ENCODE measurements at places on chromosomes 2 and 18.

GRCh38 chr2:156947261-156947660 is 310.2 kb upstream of the GALNT5 start:
- no peak for DNase-seq
- H3K36me3 ChIP-seq: no peaks in the 10 kb centered on the region
- H3K27ac ChIP-seq: no peak overlapping the region
- no peak overlapping the region for H3K4me3 ChIP-seq

GRCh38 chr2:46032161-46032813 is 264.9 kb upstream of the EPAS1 start:
- no peaks in the 10 kb centered on the region for H3K27me3 ChIP-seq
- peaks cover 28% of the 10 kb centered on the region for H3K4me1 ChIP-seq
- DNase-seq: no peak
- H3K27ac ChIP-seq: peak overlapping the region; percentile 76
- H3K4me3 ChIP-seq: no peak overlapping the region

GRCh38 chr2:168192839-168193616 is 54.4 kb downstream of the STK39 start:
- H3K27ac ChIP-seq: peak overlapping the region; percentile 67
- H3K4me1 ChIP-seq: peaks cover 72% of the 10 kb centered on the region
- no peaks in the 10 kb centered on the region for H3K27me3 ChIP-seq

GRCh38 chr2:149132339-149132738 is 93.8 kb downstream of the LYPD6B start:
- H3K27me3 ChIP-seq: peaks cover 4% of the 10 kb centered on the region
- H3K4me3 ChIP-seq: no peak overlapping the region
- no peaks in the 10 kb centered on the region for H3K4me1 ChIP-seq
- H3K36me3 ChIP-seq: no peaks in the 10 kb centered on the region
- no peak for DNase-seq

DNA sequence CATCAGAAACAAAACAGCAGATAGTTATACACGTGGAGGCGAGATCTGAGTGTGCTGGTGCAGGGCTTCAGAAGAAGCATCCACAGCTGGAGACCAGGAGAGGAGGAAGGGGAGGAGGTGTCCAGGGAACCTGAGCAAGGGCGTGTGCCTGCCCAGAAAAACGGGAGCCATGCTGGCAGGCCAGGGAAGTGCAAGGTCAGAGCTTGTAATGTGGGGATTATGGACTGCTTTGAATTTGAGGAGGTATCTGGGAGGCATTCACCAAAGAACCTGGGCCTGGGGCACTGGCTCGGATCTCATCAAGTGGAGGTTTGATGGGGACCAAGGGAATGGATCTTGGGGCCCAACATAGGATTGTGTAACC is 12.6 kb downstream of the PSD4 start:
- H3K4me1 ChIP-seq: peaks cover 72% of the 10 kb centered on the region
- H3K27ac ChIP-seq: no peak overlapping the region
- no peak overlapping the region for H3K4me3 ChIP-seq
- no peak for DNase-seq

DNA sequence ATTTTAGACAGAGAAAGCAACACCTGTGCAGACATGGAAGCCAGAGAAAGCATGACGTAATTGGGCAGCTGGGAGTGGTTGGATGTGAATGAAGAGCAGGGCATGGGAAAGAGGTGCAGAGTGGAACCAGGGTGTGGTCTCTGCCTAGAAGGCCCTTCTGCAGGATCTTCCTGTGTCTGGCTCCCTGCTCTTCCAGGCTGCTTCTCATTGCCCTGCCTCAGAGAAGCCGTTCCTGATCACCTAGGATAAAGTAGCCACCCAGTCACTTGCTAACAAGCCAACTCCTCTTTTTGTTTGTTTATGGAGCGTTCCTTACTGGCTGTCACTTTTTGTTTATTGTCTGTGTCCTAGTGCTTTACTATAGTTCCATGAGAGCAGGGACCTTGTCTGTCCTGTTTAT is 28.5 kb downstream of the GALNT1 start:
- no peak for DNase-seq
- H3K27ac ChIP-seq: no peak overlapping the region
- H3K4me3 ChIP-seq: no peak overlapping the region
- no peaks in the 10 kb centered on the region for H3K36me3 ChIP-seq
- peaks cover 20% of the 10 kb centered on the region for H3K4me1 ChIP-seq

DNA sequence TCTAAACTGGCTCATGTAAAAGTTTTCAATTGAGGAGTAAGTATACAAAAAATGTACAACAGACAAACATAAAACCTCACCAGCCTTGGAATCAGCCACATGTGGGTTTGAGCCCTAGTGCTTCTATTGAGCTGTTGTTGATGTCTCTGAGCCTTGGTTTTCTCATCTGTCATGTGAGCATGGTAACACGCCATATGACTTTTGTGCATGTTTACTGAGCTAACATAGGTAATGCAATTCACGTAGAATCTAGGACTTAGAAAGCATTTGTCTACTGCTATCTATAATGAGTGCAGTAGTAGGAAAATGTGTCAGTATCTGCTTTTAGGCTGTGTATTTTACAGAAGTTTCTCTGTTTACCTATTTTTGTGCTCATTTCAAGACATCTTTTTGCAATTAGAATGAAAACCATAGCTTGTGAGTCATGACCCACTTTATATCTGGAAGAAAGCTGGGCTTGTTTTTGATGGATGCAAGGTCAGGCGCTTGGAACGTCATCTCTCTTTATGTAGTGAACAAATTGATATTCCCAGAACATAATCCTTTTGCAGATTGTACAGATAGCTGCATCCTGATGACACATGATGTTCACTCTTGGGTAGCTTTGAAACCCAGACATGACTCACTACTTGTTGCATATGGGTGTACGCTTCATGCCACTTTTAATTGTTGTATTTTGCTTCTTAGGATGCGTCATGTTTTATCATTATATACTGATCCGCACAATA is 94.3 kb downstream of the RNF144A start:
- H3K27me3 ChIP-seq: no peaks in the 10 kb centered on the region
- H3K4me3 ChIP-seq: no peak overlapping the region
- peaks cover 36% of the 10 kb centered on the region for H3K4me1 ChIP-seq

- no peak overlapping the region for H3K27ac ChIP-seq
- no peak for DNase-seq
- H3K4me1 ChIP-seq: no peaks in the 10 kb centered on the region
- H3K4me3 ChIP-seq: no peak overlapping the region
Observed at GRCh38 chr18:78584459-78585022, 395.1 kb upstream of the SALL3 start.

DNA sequence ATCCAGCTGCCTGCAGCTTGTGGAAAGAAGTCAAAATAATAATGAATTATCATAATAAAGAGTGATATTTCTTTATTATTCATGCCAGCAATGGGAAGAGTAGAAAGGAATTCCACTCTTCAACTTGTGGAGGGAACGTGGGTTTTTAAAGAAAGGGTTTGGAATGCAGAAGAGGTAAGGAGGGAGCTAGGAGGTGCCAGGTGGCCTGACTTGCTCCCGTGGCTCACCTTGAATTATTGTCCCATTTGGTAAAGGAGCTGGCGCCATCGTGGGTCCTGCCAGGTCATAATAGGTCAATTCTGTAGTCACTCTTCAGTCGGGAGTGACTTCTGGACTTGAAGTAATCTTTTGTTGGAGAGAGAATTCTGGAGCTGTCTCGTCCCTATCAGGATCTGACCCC is 95.2 kb upstream of the BARD1 start:
- H3K36me3 ChIP-seq: no peaks in the 10 kb centered on the region
- H3K27ac ChIP-seq: no peak overlapping the region
- DNase-seq: no peak
- H3K27me3 ChIP-seq: no peaks in the 10 kb centered on the region
- H3K4me1 ChIP-seq: no peaks in the 10 kb centered on the region
- H3K4me3 ChIP-seq: no peak overlapping the region

DNA sequence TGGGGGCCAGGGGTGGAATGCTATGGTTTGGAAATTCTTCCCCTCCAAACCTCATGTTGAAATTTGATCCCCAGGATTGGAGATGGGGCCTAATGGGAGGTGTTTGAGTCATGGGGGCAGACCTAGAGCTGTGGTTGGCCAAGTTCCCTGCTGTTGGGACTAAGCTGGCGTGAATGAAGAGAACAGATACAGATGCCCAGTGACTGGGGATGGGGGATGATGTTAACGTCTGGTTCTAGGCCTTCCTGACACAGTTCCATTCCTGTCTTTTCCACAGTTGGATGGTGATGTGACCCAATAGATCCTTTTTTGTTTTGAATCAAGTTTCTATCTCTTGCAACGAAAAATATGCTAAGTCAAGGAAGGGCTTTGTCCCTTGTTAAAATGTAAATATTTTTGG is 23.7 kb downstream of the KLHL23 start:
- H3K27me3 ChIP-seq: peaks cover under 1% of the 10 kb centered on the region
- no peak overlapping the region for H3K27ac ChIP-seq
- H3K36me3 ChIP-seq: no peaks in the 10 kb centered on the region
- peaks cover 5% of the 10 kb centered on the region for H3K4me1 ChIP-seq

- no peak overlapping the region for H3K4me3 ChIP-seq
- DNase-seq: peak; percentile 17
- H3K36me3 ChIP-seq: no peaks in the 10 kb centered on the region
- H3K27ac ChIP-seq: no peak overlapping the region
- peaks cover 2% of the 10 kb centered on the region for H3K4me1 ChIP-seq
Observed at GRCh38 chr2:62344472-62344871, 148.6 kb downstream of the B3GNT2 start.

DNA sequence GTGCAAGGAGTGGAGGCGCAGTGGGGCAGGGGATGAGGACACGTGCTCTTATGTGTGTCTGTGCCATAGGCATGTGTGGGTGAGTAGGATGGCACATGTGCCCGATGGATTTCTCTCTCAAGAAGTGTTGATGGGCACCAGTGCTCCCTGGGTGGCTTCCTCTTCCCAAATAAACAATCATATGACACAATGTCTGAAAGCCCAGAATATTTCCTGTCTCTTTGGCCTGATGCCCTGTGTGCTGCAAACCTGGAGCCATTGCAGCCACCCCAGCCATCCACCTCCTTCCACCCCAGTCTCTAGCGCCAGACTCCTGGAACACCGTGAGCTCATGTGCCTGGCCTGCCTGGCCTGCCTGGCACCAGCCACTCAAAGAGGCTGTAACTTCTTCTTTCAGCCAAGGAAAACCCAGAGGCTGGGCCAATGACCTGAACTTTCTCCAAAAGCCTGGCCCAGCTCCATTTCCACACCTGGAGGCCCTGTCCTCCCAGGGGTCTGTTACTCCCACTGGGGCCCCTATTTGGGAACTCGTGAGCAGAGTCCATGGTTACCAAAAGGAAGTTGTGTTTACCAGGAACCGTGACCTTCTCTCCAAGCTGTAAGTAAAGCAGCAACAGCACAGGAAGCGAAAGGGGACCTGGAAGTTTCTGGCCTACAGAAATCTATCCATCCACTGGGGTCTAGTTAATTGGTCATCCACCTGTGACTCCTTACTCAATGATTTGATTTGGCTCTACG is 9.5 kb upstream of the ZBTB7C start:
- peaks cover 57% of the 10 kb centered on the region for H3K27me3 ChIP-seq
- no peaks in the 10 kb centered on the region for H3K4me1 ChIP-seq
- no peaks in the 10 kb centered on the region for H3K36me3 ChIP-seq
- H3K4me3 ChIP-seq: no peak overlapping the region
- DNase-seq: no peak

- DNase-seq: no peak
- no peaks in the 10 kb centered on the region for H3K36me3 ChIP-seq
- no peak overlapping the region for H3K27ac ChIP-seq
- no peak overlapping the region for H3K4me3 ChIP-seq
Observed at GRCh38 chr2:101398116-101398821, 11.0 kb upstream of the CREG2 start.

- no peaks in the 10 kb centered on the region for H3K36me3 ChIP-seq
- H3K4me1 ChIP-seq: no peaks in the 10 kb centered on the region
- no peak overlapping the region for H3K4me3 ChIP-seq
Observed at GRCh38 chr18:7464245-7464966, 102.7 kb upstream of the PTPRM start.

GRCh38 chr18:69617888-69618287 is 217.2 kb downstream of the DOK6 start:
- DNase-seq: no peak
- H3K27me3 ChIP-seq: no peaks in the 10 kb centered on the region
- H3K4me3 ChIP-seq: no peak overlapping the region
- H3K4me1 ChIP-seq: no peaks in the 10 kb centered on the region
- H3K27ac ChIP-seq: no peak overlapping the region
- no peaks in the 10 kb centered on the region for H3K36me3 ChIP-seq

- peak; percentile 79 for DNase-seq
- peak overlapping the region; percentile 91 for H3K27ac ChIP-seq
- H3K36me3 ChIP-seq: peaks cover 33% of the 10 kb centered on the region
- no peaks in the 10 kb centered on the region for H3K27me3 ChIP-seq
Observed at GRCh38 chr2:106159866-106160785, 34.0 kb downstream of the UXS1 start.

DNA sequence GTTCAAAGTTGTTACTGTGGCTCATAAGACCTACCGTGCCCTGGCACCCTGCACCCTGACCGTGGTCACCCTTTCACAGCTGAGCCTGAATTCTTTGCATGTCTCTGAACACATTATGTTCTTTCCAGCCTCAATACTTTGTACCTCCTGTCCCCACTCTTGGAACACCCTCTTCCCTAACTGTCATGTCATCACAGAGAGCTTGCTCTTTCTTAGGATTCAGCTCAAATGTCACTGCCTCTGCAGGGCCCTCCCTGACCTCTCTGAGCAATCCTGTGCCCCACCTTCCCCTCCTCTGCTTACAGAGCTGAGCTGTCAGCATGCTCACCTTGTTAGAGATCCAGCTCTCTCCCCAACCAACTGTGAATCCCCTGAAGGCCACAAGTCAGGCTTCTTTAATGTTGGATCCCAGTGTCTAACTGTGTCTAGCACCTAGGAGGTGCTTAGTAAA is 15.0 kb downstream of the PRKAG3 start:
- no peaks in the 10 kb centered on the region for H3K4me1 ChIP-seq
- H3K36me3 ChIP-seq: no peaks in the 10 kb centered on the region
- H3K4me3 ChIP-seq: no peak overlapping the region

GRCh38 chr2:184579226-184579625 is 19.1 kb upstream of the ZNF804A start:
- H3K27ac ChIP-seq: no peak overlapping the region
- H3K4me1 ChIP-seq: no peaks in the 10 kb centered on the region
- no peaks in the 10 kb centered on the region for H3K27me3 ChIP-seq
- DNase-seq: no peak
- no peaks in the 10 kb centered on the region for H3K36me3 ChIP-seq
- H3K4me3 ChIP-seq: no peak overlapping the region

DNA sequence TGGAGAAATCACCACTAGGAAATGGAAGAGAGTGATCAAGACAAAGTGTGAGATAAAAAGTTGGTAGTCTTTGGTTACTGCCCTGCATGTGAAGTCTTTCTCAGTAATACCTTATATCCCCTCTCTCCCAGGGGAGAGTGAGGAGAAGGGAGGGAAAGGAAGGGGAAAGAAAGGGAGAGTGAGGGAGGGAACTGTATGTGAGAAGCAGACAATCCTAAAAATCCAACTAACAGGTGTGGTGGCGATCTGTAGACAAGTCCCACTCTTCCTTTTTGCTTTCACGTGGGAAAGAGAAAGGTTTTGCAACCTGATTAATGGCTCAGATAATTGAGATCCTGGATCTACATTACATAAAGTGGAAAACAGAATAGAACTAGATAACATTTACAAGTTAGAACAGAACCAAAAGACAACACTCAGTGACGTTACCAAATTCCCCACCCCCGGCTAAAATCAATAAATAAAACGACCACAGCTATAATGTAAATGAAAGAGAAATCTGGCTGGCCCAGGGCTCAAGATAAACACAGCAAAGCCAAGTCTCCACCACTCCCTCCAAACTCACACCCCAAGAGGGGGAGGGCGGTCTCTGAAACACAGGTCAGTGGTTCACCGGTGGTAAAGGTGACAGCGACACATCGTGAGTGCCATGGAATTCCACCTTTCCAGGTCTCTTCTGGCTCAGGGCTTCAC is 10.0 kb upstream of the APCDD1 start:
- DNase-seq: no peak
- no peak overlapping the region for H3K27ac ChIP-seq
- no peaks in the 10 kb centered on the region for H3K4me1 ChIP-seq
- peaks cover 12% of the 10 kb centered on the region for H3K27me3 ChIP-seq
- H3K36me3 ChIP-seq: no peaks in the 10 kb centered on the region
